Right lung (tissue), 10 donors: ENCODE measurements at places on chromosomes 2 and 18.

GRCh38 chr18:74990563-74991081 is 218.3 kb downstream of the PTGR3 start:
- peak; percentile 23 for DNase-seq

DNA sequence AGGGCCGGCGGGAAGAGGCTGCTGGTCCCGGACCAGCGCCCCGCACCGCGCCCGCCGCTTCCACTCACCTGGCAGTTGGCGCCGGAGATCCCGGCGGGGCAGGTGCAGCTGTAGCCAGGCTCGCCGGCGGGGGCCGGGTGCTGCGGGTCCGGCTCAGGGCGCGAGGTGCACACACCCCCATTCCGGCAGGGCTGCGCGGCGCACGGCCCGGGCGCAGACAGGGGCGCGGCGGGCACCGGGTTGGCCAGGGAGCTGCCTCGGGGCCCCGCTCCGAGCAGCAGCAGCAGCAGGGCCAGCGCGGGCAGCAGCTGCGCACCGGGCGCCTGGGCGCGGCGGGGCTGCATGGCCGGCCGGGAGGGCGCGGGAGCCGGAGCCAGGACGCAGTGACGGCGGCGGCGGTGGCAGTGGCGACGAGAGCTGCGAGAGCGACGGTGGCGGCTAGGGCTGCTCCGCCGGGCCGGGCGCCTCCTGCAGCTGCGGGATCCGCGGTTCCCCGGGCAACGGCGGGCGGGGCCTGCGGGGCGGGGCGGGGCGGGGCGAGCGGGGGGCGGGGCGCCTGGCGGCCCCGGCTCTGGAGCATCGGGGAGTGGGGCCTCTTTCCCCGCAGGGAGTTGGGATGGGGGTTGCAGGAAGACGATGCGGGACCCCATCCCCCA is at the start of gene DNER:
Gene DNER (minus strand): TSS at position 476 of the 656 bp plus-strand sequence. CDS start 132 bp downstream, at position 344.
- DNase-seq = no peak

DNA sequence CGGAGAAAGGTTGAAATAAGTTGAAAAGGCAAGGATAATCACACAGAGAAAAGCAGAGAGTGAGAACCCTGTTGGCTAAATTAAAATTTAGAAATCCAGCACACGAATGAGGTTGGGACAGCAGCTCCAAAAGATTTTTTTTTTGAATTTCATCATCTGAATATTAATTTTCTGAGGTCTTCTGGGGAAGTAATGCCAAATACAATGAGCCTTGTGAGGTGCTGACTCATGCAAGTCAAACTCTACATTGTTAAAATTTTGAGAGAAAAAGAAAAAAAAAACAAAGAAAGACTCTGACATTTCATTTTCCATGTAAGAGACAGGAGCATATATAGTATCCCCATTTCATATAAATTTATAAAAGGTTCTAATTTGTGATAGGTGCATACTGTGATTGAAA is 614.2 kb upstream of the CDH2 start:
- no peak for DNase-seq

- no peak for DNase-seq
These were observed 10.1 kb downstream of the LDAH start for GRCh38 chr2:20812779-20813178.

DNA sequence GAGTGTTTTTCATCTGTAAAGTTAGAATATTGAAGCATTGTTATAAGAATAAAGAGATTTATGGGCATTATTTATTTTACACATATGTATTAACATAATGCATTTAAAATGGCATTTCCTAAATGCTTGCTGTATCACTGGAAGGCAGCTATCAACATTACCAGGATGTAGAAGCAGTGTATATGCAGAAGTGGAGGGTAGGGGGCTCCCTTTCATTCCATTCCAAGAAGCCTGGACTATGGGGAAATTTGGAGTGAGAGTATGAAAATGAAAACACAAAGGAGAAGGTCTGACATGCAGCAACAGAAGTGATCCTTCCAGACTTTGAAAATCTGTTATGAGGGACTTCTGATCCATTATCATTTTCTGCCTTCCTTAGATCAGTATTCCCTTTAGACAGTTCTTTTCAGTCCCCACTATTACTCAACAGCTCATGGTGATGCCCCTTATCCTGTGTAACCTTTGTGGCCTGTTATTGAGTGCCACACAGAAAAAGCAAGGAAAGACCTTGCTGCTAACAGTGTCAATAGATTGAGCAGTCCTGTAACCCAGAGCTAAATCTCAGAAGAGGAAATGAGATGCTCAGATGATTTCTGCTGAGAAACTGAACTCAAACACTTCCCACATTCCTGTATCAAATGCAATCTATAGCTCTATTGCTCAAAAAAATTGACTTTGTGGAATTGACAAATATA is 216.6 kb downstream of the HNMT start:
- no peak for DNase-seq

GRCh38 chr18:43777636-43778304 is 500.5 kb upstream of the SYT4 start:
- DNase-seq = peak; percentile 16

GRCh38 chr2:15142069-15142689 is 419.0 kb downstream of the NBAS start:
- DNase-seq = no peak

- DNase-seq = no peak
These were observed 83.1 kb downstream of the MBD5 start for GRCh38 chr2:148103946-148104345.

DNA sequence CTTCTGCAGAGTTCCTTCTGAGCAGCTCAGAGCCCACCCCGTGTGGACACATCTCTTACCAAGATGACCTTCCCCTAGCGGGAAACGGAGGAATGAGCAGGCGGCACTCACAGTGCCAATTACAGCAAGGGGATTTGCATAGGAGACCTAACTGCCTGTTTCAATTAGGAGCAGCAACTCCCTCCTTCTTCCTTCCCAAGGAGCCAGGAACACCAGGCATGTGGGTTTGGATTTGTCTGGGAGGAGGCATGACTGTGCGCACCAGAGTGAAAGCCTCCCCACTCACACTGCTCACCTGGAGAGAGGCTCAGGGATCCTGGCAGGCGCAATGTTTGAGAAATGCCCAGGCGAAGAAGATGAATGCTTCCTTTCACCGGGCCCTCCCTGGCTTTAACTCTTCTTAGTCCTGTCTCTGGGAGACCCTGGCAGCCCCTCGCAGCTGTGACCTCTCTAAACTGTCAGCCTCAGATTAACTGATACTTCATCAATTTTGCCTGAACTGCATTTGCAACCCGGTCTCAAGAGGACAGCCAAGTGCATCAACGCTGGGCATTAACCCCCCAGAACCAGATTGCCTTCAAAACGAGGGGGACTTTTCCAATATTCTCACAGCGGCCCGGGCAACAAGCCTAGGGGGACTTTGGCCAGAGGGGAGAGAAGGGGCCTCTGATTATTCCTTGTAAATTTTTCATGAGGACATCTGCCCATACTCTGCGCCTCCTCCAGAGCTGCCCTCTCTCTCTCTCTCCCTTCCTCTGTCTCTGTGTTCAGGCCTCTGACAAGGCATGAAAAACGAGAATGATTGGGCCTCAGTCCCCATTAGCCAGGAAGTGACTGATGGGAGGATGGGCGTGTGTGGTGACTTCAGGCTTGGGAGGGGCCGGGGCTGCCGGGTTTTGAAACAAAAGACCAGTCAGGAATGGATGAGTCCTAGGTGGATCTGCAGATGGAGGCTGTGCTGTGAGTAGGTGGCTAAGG is 93.8 kb downstream of the CMPK2 start:
- DNase-seq = no peak

DNA sequence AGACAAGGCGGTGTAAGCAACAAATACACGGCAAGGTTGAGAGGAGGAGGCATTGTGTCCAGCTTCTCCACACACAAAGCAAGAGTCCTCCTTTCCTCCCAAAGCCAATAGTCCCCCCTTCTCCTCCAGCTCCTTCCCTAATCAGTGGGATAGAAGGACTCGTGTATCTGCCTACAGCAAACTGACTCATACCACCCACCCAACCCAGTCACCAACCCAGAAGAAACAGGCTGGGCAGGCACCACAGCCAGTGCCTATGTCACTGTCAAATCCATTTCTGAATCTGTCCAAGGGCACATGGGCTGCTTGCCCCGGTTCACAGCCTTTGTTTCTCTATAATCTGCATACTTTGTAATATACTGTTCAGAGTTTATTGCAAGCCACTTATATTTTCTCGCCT is 19.2 kb upstream of the NMS start:
- DNase-seq = no peak

GRCh38 chr2:164911832-164912231 is 43.5 kb downstream of the SLC38A11 start:
- no peak for DNase-seq

DNA sequence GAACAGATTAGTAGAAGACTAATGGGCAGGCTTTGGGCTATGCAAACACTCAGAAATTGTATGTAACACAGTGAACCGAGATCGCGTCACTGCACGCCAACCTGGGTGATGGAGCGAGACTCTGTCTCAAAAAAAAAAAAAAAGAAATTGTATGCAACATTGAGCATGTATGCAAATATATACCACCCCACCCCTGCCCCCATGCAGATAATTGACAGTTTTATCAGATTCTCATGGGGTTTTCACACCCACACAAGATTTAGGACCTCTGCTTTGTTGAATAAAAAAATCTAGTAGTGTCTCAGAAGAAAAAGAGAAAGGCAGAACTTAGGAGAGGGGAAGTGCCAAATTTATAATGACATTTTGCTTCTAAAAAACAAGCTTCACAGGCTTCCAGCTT is 131.6 kb upstream of the FN1 start:
- DNase-seq = no peak

GRCh38 chr18:47113796-47114540 is 36.3 kb downstream of the HDHD2 start:
- DNase-seq = no peak

GRCh38 chr2:161488131-161488699 is 72.1 kb downstream of the TBR1 start:
- DNase-seq = no peak

DNA sequence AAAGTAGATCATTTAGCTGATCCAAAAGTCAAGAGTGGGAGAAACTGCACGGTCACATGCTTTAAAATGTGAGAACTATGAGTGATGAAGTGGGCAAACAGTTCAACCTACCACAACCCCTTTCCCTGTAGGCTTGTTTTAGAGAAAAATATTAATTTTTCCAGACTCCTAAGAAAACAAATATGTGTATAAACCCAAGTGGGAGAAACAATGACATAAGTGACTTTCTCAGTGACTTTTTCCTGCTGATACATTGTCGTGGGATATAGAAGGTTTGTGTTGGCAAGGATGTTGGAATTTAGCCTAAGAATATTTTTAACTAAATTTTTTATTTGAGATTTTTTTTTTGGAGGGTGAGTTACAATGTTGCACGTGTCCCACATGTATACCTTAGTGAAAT is 321.7 kb downstream of the FIGN start:
- DNase-seq = no peak

DNA sequence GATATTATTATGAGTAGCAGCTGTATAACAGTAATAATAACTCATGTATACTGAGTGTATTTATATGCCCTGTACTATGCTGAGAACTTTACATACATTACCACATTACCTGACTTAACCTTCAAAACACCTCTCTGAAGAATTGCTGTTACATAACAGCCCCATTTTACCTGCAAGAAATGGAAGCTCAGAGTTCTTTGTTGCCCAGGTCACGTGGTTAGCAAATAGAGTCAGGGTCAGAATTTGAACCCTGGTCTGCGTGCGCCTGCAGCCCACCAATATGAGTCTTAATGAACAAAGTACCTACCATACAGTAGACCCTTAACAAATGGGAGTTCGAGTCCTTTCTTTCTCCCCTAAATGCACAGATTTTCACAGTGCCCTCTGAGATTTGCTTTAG is 101.9 kb downstream of the MCFD2 start:
- DNase-seq = no peak

DNA sequence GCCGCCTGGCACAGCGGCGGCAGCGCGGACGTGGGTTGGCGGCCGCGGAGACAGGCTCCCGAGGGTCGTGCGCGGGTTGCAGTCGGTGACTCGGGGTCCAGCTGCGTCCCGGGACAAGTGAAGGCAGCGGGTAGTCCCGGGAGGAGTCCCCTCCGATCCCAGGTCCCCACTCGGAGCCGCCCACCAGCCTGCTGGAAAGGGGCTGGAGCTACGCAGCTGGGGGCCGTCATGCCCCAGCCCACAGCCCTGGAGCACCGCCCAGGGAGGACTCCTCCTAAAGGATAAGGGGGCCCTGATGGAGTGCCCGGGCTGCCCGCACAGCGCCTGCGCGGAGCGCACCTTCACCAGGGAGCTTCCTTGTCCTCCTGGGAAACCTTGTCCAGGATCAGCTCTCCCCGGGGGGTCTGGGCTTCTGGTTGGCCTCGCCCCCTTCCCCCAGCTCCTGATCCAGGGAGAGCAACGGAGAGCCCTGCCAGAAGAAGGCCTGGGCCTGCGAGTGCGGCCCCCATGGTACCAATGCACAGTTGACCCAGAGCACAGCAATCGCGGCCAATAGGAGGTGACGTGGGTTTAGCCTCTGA is 25.9 kb upstream of the ALPP start:
- DNase-seq = no peak

GRCh38 chr2:156483741-156484173 is 47.6 kb downstream of the GPD2 start:
- no peak for DNase-seq

- no peak for DNase-seq
These were observed 89.3 kb downstream of the SPP2 start for GRCh38 chr2:234139755-234140154.

- no peak for DNase-seq
These were observed 132.7 kb upstream of the MEX3C start for GRCh38 chr18:51330148-51330547.

DNA sequence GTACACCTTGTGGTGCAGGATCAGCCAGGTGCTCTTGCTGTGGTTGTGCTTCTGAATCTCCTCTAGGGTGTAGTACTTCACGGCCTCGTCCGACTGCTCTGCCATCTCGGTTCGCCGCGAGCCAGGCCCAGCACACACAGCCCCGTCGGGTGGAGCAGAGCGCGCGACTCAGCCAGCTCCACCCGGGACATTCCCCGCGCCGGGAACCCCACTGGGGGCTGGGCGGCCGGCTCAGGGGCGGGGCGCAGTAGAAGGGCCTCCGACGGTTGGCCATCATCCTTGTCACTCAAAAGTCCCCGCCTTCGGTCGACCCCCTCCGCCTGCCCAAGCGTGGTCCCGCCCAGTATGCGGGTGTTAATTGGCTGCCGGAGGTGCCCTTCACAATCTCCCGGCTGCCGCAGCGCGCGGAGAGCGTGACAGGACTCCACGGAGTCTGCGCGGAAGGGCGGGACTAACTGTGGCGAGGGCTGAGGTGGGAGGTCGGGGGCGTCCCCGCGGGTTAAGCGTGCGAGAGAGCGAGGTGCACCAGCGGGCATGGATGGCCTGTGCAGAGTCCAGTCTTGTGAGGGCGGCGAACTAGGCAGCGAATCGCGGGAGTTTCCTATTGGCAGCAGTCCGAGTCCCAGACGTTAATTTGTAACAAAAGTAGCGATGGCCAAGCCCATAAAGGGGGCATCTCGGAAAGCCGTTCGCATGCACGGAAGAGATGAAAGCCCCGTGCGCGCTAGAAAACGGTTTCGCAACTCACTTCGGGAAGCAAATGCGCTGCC is at the start of gene CYB5A:
Gene CYB5A (minus strand): TSS at position 193 of the 770 bp plus-strand sequence. CDS start 88 bp downstream, at position 105.
- peak; percentile 98 for DNase-seq
